ENCODE measurements at places on chromosomes 16 and 17.
A peak's percentile ranks its signal among the peaks of the same experiment; 100 is the strongest.

DNA sequence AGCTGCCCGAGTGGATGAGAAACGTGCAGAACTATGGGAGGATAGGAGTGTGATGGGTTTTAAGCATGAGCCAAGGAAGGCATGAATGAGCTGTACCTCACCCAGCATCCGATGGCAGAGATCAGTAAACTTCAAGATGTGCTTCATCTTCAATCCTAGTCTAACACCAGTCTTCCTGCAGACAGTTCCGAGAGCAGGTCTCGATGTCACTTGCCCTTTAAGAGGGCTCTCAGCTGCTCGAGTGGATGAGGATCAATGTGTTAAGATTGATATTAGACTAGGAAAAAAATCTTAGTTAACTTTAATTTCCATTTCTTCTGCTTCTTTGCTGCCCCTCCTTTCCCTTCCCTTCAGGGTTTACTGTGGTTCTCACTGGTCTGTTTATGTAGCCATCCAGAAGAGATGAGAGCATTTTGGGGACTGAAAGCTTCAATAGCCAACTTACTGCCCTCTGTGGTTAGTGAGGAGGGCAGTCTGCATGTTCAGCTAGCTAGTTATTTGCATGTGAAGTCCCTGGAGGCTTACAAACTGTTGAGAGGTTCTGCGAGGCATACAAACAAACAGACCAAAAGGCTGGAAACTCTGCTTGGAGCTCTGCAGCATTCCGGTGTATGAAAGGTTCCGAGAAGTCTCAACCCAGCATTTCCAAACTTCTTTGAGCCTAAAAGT, 15.3 kb downstream of the KLHL36 start:
- no peak for DNase-seq

DNA sequence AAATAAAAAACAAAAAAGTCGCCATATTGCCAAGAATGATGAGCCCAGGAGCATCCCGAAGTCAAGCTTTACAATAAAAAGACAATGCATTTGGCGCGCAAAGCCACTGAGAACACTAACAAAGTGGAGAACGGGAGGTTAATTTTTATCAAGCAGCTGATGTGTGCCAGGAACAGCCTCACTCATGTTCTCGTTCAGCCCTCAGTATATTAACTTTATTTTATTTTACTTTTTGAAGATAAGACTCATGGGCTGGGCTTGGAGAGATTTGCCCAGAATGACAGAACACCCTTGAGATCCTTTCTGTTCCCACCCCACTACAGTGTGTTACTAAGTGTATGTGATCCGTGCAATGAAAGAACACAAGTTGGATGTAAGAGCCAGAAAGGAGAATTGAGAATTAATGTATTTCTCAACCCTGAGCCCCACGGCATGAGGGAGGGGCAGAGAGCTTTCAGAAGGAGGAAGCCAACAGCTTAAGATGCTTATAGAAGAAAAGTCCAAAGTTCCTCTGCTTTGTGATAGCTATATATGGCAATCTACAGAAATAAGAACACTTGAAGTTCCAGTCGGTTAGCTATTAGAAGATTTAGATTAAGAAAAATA, 48.4 kb downstream of the COTL1 start:
- no peak for DNase-seq

DNA sequence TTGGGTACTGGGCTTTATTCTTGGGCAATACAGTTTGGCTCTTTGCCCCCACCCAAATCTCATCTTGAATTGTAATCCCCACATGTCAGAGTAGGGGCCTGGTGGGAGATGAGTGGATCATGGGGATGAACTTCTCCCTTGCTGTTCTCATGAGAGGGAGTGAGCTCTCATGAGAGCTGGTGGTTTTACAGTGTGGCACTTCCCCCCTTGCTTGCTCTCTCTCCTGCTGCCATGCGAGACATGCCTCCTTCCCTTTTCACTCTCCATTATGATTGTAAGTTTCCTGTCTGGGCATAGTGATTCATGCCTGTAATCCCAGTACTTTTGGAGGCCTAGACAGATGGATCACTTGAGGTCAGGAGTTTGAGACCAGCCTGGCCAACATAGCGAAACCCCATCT, 18.1 kb upstream of the CNEP1R1 start:
- DNase-seq, result no peak

DNA sequence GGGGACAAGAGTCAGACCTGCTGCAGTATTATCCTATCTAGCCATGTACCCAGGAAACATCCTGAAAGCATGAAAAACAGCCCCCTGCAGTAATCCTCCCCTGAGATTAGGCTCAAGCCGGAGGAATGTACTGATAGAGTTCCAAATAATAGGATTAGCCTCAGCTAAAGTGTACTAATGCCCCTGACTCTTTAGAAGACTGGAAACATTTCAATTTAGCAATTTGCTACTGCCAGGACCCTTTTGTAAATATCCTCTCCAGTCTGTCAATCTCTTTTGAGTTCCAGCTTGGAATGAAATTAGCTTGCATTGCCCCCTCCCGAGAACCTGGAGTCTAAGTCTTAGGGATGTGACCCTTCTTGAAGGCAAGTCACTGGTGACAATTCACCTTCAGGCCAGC, 110.8 kb upstream of the DNAH9 start:
- DNase-seq, result no peak

DNA sequence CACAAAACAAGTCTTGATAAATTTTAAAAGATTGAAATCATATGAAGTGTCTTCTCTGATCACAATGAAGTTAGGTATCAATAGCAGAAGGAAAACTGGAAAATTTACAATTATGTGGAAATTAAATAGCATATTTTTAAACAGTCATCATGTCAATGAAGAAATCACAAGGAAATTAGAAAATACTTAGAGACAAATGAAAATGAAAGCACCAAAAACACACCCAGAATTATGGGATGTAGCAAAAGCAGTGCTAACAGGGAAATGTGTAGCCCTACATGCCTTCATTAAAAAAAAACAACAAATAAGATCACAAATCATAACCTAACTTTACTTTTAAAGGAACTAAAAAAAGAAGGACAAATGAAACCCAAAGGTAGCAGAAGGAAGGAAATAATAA, 7.5 kb upstream of the IL21R start:
- no peak for DNase-seq

- DNase-seq, result no peak
These were observed 4.0 kb downstream of the RNASEK start for GRCh38 chr17:7016418-7016817.

DNA sequence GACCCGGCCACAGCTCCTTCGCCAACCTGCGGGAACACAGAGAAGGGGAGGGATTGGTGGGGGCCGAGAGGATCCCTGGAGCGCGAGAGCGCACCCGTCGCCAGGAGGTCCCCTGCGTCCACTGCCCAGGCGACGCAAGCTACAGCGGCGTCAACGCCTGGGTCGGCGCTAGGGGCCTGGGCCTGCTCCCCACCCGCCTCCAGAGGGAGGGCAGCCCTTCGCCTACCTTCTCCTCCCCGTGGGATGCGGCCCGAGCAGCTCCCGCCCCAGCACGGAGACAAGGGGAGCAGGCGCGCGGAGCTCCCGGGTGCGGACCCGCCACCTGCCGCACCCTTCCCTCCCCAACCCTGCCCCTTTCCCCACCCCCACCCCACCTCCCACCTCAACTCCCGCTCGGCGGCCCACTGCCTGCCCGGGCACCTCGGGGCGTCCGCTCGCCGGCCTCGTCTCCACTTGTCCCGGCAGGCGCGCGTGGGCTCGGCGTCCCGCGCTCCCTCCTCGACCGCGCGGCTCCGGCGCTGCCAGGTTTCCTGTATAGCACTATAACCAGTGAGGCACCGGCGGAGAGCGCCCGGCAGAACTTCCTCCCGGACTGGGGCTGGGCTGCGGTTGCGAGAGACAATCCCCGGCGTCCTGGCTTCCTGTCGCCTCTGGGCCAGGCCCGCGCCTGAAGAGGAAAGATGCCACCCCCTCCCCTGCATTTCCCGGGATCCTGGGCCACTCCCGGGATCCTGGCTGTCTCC, 119.1 kb upstream of the SMURF2 start:
- peak; percentile 29 for DNase-seq

GRCh38 chr17:4527566-4528125, 27.5 kb downstream of the MYBBP1A start:
- no peak for DNase-seq

DNA sequence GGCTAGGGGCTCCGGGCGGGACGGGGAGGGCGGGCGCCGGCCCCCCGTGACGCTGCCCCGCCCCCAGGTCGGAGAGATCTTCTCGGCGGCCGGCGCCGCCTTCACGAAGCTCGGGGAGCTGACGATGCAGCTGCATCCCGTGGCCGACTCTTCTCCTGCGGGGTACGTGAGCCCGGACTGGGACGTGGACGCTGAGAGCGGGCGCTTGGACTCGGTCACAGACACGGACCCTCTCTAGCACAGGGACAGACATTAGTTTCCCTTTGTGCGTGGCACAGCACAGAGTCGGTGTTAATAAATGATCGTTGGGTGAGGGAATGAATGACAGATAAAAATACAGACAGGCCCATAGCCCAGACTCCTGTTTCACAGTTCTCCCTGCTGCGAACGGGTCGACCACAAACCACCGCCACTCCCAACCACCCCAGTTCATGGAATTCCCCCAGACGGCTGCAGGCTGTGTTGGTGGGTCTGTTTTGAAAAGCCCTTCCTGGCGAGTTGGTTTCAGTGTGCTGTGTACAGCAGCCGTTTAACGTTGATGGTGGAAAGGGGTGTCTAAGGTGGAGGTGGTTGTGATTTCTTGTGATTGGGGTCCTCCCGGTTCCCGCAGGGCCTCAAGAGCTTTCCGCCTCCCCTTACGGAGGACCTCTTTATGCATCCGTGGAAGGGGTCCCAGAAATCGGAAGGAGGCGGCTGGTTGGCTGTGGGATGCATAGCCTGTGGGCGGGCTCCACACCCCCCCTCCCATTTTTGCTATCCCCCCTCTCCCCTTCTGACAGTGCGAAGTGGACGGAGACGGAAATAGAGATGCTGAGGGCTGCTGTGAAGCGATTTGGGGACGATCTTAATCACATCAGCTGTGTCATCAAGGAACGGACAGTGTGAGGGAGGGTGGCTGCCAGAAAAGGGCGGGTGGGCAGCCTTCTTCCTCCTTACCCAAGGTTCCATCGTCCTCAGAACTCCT, 2.9 kb downstream of the RNASEK start:
- peak; percentile 32 for DNase-seq

DNA sequence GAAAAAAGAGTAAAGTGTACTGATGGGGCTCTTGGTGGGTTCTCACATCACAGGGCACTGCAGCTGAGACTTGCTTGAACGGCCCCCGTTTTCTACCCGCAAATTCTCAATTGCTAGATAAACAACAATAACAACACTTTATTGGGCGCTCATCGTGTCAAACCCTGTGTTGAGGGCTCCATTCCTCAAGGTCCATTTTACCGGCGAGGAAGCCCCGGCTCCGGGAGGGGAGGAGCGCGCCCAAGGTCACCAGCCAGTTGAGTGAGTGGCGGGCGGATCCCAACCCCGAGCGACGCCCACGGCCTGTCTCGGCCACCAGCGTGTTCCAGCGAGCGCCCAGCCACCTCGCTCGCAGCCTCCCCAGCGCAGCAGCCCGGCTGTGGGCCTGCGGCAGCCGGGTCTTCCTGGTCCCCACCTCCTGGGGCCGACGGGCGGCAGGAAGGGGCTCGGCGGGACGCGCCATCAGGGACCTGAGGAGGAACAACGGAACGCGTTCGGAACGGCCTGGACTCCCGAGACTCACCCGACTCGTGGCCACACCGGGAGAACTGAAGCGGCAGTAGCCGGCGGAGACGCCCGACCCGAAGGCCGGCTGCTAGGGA, 373 bp downstream of the CMC2 start:
- peak; percentile 31 for DNase-seq

- no peak for DNase-seq
These were observed 91.8 kb downstream of the FOXL1 start for GRCh38 chr16:86669937-86670749.

- DNase-seq, result peak; percentile 61
These were observed 12.8 kb downstream of the CDH16 start for GRCh38 chr16:66905633-66906539.

- no peak for DNase-seq
These were observed 21.4 kb upstream of the CHMP6 start for GRCh38 chr17:80970044-80970761.

- DNase-seq, result no peak
These were observed 69.7 kb downstream of the WIPI1 start for GRCh38 chr17:68387435-68388218.

DNA sequence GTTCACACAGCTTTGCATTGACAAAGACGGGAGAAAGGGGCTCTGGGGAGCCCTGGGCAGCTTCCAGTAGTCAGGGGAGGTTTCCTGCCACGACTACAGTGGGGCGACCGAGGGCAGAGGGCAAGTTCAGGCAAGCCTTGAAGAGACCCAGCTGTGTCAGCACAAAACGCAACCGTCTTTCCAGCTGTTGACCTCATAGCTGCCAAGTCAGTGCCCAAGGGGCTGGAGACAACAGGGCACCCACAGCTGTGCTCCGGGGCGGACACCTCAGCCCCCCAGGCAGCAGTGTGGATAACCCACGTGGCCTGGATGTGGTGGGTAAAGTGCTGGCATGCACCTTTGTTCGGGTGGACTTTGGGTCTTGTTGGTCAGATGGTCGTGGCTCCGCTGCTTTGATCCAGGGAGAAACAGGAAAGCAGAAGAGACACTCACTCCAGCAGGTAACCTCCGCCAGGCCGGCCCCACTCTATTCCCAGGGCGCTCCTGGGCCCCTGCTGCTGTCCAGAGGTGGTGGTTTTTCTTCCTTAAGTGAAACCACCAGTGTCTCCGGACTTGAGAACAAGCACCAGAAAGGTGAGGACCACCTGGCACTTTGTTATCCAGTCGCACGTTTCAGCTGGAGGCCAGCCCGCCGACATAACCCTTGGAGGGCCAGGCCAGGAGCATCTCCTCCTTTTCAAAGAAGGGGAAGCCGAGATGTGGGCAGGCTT, 17.6 kb upstream of the CBX2 start:
- DNase-seq, result peak; percentile 42

GRCh38 chr16:71425746-71426068, 16.1 kb downstream of the TLE7 start:
- DNase-seq, result no peak

- peak; percentile 28 for DNase-seq
These were observed 104.4 kb downstream of the IRX5 start for GRCh38 chr16:55035029-55035428.

- DNase-seq, result no peak
These were observed 1.4 kb downstream of the STAT5A start for GRCh38 chr17:42289611-42290181.

Measured in bronchial epithelial cell (primary cell).